ENCODE measurements at places on chromosomes 2 and 18.
A peak's percentile ranks its signal among the peaks of the same experiment; 100 is the strongest.

GRCh38 chr2:85435981-85436835 lies 17.7 kb downstream of the SH2D6 start:
- DNase-seq: no peak

GRCh38 chr2:217610401-217610814 lies 392.4 kb downstream of the TNS1 start:
- peak; percentile 43 for DNase-seq

GRCh38 chr18:9740071-9740470 lies 32.0 kb downstream of the RAB31 start:
- DNase-seq: no peak

DNA sequence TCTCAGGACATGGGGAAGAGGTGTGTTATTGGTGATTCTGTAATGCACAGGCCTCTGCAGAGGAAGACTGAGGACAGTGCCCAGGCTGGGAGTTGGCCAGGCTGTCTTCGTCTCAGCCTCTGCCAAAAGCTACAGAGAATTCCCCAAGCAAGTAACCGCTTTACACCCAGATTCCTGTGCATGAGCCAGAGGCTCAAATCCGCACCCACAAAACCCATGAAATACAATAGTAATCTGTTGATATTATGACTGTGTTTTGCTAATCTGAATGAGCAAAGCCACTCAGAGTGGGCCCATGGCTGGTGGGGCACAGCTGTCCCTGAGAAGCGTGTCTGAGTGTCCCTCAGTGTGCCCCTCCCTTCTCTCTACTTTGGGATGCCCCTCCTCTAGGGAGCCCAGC lies 149.5 kb upstream of the PXDN start:
- no peak for DNase-seq

DNA sequence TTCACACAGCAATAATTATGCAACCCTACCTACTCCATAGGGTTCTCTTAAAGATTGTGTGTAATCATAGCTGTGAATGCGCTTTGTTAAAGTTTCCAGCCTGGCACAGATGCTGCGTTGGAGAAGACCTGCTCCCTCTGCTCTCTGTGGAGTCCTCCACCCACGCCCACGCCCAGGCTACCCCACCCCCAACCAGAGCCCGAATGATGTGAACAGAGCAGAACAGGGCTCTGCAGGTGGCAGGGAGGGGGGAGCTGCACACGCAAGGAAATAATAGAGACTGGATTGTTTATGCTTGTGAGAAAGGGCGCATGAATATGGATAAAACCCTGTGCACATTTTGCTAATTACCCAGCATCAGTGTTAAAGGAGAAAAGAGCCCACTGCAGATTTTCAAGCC lies 447.5 kb downstream of the BCL11A start:
- DNase-seq: no peak

Measured in activated T-cell treated with anti-CD3 and anti-CD28 coated beads for 24 hours (primary cell).